ENCODE measurements at places on chromosomes 16 and 17.

GRCh38 chr17:142876-143784 is 5.8 kb downstream of the SCGB1C2 start:
- no peak for DNase-seq

DNA sequence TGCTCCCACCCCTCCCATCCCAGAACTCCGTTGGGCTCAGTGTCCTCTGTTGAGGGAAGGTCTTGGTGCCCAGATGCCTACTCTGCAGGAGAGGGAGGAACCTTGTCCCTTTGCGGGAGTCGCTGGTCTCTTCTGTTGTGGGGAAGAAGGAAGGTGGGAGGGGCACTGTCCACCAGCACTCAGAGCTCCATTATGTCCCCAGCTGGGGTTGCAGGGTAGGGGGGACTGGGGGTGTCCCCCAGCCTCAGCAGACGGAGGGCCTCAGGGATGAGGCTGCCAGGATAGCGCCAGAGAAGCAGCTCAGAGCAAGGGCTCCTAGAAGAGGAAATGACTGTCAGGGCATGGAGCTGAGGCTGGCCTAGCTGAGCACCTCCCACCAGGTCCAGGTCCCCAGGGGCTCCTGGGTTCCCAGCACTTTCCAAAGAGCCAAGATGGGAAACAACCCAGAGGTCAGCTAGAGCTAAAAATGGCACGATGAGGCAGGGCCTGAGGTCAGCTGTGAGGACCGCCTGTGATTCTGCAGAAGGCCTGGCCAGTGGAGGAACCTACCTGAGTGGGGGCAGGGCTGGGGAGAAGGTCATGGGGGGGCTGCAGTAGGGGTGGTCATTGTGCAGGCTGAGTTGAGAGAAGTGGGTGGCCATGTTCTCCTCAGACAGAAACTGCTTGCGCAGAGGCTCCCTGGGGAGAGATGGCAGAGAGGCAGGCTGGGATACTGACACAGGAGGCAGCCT is 893 bp downstream of the HCFC1R1 start:
- no peak for DNase-seq

DNA sequence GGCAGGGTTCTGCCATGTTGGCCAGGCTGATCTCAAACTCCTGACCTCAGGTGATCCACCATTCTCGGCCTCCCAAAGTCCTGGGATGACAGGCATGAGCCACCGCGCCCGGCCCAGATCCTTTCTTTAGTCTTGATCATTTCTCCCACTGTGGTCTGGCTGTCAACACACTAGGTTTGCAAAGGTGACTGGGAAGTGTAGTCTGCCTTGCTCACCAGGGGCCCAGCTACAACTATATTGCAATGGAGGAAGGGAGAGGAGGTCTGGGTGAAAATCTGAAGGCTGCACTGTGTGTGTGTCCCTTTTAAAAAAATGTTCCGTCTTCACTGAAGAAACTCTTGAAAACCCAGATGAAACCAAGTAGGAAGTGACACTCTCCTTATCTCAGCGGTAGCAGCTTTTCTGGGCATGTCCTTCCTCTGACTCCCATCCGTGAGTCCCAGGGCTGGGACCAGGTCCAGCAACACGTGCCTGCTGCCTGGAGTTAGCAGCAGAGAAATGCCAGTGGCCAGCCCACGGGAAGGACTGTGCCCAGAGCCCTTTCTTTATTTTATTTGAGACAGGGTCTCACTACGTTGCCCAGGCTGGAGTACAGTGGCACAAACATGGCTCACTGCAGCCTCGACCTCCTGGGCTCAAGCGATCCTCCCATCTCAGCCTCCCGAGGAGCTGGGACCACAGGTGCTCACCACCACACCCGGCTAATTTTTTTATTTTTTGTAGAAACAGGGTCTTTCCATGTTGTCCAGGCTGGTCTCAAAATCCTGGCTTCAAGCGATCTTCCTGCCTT is 17.8 kb upstream of the KIF19 start:
- DNase-seq: no peak

DNA sequence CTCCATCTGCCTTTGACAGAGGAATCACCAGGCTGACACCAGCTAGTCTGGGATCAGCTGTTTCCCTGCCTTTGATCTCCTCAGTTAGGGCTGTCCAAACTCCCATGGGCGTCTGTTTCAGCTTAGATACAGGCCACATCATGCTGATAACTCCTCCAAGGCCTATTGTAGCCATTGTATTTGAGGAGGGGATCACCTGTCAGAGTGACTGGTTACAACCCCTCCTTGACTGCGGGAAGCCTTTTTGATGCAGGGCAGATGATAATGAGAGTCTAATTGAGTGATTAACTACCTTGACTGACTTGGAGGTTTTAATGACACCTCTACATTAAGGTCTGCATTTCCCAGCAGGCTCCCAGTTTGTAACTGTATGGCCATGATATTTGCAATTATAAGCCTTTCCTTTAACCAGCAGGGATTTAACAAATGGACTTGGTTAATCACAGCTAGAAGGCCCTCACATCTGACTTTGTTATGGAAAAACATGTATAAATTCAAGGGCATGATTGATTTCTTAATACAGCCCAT is 863.5 kb downstream of the KCNJ2 start:
- no peak for DNase-seq

DNA sequence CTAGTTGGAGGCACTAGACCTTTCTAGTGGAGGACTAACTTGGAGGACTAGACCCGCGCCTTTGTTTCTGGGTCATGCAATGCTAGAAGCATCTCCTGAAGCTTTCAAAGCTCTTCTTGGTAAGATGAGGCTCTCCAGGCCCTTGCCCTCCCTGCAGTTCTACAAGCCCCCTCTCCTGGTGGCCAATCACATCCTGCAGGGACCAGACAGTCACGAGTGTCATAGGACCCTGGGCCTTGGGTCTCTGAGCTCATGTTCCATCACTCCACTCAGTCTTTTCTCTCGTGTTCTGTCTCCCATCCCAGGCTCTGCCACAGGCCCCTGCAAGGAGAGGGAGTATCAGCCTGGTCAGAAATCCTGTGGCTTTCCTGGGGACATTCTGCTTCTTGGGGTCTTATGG is 119.6 kb downstream of the CYLD start:
- no peak for DNase-seq

- no peak for DNase-seq
Measured at GRCh38 chr16:59212492-59213024, 478.4 kb upstream of the GOT2 start.

GRCh38 chr17:61928101-61928436 is 287 bp upstream of the INTS2 start:
- no peak for DNase-seq

DNA sequence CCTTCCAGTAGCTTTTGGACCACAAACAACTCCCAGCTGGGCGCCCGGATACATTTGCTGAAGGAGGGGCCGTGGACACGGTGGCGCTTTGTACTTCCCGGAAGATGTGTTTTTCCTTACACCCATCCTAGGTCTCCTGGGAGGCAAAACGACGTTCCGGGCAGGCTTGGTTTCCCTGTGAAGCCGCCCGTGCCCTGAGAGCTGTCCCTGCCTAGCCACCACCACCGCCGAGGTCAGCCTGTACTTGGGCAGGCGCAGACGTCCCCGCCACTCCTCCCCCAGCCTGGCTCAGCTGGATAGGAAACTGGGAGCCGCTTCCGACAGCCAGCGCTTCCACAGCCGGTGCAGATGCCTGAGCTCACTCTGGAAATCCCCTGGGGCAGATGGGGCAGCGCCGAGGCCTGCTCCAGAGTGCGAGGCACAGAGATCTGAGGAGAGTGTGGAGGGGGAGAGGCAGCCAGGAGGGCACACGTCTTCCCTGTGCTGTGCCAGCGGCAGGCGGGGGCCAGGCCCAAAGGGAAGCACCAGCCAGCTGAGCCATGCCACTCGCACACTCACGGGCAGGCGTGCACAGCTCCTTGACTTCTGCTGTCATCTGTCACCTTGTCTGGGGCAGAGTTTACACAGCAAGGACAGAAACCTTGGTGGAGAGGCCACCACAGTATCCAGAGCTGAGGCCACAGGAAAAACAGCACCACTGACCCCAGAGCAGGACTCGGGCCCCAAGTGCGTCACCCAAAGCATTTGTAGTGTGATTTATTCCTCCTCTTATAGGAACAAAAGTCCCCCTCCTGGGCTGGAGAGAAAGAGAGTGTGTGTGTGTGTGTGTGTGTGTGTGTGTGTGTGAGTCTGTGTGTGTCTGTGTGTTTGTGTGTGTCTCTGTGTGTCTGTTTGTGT is 3.0 kb downstream of the RHBDF2 start:
- DNase-seq: peak; percentile 89

DNA sequence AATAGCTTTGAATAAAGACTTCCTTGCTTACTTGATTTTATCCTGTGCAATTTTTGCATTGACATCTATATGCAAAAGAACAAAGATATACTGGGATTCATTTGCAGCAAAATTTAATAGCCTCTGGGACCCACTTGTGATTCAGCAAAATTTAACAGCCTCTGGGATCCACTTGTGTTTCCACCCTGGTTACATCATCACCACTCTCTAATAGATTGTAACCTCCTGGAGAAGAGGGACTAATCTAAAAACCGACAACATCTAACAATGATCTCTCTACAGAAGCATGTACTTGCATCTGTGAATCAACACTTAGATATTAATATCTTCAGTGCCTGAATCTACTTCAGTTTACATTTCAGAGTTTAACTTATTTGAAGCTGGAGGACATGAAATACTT is 202.0 kb upstream of the CPHXL start:
- no peak for DNase-seq

- DNase-seq: no peak
Measured at GRCh38 chr16:1174477-1175357, 21.8 kb downstream of the CACNA1H start.

- DNase-seq: no peak
Measured at GRCh38 chr17:34412534-34412933, 49.5 kb upstream of the CCL1 start.

- no peak for DNase-seq
Measured at GRCh38 chr16:80620736-80621605, 80.2 kb downstream of the DYNLRB2 start.

- DNase-seq: no peak
Measured at GRCh38 chr16:27353853-27354252, 40.1 kb downstream of the IL4R start.

GRCh38 chr16:56842133-56842532 is 22.9 kb upstream of the SLC12A3 start:
- no peak for DNase-seq

GRCh38 chr16:66881014-66881417 is 701 bp downstream of the PDP2 start:
- no peak for DNase-seq

DNA sequence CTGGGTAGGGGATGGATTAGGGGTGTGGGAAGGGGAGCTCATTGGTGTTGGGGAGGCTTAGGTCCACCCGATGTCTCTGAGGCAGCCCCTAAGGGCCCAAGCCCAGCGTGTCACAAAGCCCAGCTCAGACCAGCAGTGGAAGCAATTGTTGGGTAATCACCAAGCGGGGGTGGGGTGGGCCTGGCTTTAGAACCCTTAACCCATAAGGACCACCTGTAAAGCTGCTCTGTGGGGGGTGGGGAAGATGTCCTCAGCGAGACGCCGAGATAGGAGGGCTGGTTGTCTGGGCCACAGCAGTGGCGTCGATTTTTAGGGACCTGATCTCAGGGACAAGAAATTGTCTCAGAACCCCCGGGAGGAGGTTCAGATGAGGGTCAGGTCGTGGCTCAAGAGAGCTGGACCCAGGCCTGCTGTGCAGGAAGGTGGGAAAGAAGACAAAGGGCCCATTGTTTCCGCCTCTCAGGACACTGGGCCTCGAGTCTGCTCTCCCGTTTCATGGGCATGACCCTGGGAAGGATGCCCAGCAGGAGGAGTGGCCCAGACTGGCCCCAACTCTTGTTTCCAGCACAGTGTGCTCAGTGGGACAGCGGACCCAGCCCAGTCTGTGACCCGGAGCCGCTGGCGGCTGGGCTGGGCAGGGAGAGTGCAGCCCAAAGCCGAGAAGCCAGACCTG is 15.9 kb downstream of the ST6GALNAC2 start:
- DNase-seq: no peak

DNA sequence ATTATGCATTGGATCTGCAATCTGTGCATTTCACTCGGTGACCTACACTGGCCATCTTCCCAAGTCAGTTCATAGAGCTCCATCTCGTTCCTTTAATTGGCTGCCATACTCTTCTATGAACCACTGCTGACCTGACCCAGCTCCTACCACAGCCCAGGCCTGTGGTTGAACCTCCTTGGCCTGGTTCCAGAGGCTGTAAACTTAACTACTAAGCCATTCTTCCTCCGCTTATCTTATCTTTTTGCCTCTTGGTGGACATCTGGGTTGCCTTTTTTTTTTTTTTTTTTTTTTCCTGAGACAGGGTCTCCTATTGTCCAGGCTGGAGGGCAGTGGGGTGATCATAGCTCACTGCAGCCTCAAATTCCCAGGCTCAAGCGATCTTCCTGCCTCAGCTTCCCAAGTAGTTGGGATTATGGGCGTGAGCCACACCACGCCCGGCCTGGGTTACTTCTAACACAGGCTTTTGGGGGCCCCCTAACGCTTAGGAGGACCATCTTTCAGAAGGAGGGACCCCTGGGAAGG is 18.3 kb downstream of the COQ7 start:
- DNase-seq: no peak

GRCh38 chr17:14211246-14211645 is 25.4 kb downstream of the CDRT15 start:
- no peak for DNase-seq

DNA sequence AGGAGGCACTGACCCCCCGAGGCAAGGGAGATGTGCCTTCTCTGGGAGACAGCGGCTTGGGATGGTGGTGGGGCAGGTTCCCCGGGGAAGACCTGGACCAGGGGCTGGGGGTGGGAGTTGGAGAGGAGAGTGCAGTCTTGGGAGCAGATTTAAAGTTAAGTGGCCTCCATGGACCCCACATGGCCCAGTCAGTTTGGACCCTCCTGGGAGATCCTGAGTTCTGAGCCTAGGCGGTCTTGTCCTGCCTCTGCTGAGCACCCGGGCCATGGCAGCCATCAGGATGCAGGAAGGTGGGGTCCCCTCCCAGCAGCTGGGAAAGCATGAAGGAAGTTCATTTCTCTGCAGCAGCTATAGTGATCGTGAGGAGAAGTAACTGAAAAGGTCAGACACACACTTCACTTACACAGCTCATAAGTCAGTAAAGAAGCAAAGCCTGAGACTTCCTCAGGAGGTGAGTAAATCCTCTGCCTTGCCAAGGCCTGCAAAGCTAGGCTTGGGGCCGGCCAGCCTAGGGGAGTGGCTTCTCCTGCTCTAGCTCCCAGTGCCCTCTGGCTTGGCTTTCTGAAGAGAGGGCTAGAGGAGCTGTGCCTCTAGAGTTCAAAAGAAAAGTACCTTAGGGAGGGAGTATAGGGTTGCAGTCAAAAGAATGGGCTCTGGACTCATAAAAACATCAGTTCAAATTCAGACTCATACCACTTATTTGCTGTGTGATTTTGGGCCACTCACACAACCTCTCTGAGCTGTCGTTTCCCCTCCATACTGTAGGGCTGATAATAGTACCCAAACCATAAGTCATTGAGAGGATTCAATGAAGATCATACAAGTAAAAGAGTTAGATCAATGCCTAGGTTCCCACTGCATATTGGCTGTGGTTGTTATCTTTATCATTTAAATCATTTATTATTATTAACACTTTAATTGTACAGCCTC is 31.0 kb upstream of the C16orf78 start:
- no peak for DNase-seq

Data from NCI-H1694 (cell line).